ENCODE measurements at places on chromosomes 4 and X.

- no peak for DNase-seq
These were observed 12.2 kb downstream of the GK2 start for GRCh38 chr4:79395841-79396240.

DNA sequence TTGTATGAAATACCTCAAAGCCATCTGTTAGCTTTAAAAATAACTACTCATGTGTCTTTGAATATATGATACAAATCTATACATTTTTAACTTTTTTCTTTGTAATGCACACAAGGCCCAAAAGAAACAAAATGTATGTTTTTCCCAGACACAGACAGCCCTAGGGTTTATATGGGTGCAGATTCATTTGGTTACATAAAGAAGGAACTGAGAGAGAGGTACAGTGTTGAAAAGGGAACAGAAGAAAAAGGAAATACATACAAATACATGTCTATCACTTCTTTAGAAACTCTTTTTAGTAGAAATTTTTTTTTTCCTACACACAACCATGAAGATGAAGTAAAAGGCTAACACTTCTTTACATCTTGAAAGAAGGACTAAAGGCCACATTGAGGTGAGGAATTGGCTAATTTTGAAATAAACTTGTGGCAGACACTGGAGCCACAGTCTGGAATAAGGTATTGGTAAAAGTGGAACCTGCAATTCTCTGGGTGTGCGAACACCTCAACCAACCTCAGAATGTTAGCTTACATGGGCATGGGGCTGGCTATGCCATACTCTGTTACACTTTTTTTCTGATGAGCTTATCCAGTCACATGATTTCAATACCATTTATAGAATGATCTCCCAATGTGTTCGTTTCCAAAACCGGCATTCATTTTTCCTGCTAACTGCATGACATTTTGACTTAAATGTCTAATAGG, 67.9 kb downstream of the FAM47C start:
- DNase-seq, result no peak

DNA sequence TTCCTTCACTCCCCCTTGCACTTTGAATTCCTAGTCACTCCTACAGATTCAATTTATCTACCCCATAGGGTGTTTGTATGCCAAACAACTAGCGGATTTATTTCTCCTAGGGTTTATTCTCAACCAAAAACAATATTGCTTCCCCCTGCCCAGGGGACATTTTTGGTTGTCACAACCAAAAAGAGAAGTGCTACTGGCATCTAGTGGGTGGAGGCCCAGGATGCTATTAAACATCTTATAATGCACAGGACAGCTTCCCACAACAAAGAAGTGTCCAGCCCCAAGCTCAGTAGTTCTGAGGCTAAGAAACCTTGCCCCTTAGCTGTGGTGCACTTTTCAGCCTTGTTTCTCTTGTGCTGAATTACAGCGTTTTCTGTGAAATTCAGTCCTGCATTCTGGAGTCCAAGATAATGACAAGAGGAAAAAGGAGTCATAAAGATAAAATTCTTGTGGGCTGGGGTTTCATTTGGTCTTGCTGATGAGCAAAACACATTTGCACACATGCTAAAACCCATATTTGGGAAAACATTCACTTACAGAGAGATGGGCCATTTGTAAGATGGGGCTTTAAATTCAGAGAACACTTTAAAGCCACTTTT, 11.2 kb upstream of the SYTL4 start:
- no peak for DNase-seq

- peak; percentile 79 for DNase-seq
These were observed at the start of gene GALNT7 for GRCh38 chr4:173168396-173169177. Gene GALNT7 (plus strand): TSS chr4:173168811. CDS start chr4:173168836, 25 bp downstream.

- DNase-seq, result peak; percentile 4
These were observed 19.9 kb upstream of the PABPC5 start for GRCh38 chrX:91414713-91415112.

GRCh38 chr4:20474119-20474518, 222.4 kb downstream of the SLIT2 start:
- peak; percentile 11 for DNase-seq

DNA sequence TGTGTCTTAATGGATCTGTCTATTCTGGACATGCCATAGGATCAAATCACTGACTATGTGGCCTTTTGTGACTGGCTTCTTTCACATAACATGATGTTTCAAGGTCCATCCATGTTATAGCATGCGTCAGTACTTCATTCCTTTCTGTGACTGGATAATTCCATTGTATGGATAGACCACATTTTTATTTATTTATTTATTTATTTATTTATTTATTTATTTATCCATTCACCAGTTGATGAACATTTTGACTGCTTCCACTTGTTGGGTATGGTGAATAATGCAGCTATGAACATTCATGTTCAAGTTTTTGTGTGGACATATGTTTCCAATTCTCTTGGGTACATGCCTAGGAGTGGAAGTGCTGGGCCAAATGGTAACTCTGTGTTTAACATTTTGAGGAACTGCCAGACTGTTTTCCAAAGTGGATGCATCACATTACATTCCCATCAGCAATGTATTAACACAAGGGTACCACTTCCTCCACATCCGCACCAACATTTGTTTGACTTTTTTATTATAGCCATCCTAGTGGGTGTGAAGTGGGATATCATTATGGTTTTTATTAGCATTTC, 14.0 kb downstream of the RTL5 start:
- no peak for DNase-seq

DNA sequence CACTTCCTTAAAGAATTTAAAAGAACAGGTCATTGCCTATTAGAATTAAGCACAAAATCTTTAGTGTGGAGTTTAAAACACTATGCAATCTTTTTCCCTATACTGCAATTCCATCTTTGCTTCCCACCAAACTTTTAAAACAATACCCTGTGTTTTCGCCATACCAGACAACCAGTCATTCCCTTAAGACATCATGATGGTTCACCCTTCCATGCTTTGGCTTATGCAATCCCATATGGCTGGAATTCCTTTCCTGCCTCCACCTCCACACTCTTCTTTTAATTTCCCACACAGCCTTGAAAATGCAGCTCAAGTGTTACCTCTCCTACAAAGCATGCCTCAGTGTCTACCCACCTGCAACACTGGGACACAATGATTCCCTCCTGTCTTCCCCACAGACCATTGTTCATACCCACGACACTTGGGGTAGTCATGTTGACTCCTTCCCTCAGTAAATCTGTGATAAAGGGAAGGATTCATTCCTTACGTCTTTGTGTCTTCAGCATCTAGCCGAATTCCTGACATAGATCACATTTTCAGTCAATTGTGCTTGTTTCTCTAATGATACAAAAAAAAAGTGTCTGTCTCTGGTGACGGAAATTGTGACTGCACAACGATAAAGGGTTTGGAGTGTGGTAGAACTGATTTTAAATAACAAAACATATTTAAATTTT, 166.3 kb downstream of the FNIP2 start:
- no peak for DNase-seq

GRCh38 chrX:48703642-48704481, 7.3 kb downstream of the SUV39H1 start:
- peak; percentile 42 for DNase-seq

GRCh38 chrX:131577413-131577812, 33.5 kb downstream of the OR13H1 start:
- no peak for DNase-seq

DNA sequence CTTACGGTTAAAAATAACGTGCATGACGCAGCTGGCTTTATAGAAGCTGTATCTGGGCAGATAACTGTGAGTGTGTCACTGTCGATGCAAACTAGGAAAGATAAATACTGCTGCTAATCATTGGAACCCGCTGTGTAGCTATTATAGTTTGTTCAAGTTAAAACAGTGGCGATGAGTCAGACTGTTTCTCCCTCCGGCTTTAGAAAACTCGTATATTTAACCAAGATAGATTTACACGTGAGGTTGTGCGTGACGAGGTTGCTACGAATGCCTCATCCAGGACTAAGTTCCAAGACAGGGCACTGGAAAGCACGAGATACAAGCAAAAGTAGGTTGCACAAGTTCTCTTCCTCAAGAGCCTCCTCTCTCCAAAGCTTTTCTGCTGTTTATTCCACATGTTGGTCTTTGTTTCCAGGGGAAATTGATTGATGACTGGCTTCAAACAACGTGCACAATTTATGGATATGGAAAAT, 270.7 kb downstream of the FBXW7 start:
- peak; percentile 62 for DNase-seq

GRCh38 chr4:73984736-73985527, 3.1 kb downstream of the PPBP start:
- no peak for DNase-seq

DNA sequence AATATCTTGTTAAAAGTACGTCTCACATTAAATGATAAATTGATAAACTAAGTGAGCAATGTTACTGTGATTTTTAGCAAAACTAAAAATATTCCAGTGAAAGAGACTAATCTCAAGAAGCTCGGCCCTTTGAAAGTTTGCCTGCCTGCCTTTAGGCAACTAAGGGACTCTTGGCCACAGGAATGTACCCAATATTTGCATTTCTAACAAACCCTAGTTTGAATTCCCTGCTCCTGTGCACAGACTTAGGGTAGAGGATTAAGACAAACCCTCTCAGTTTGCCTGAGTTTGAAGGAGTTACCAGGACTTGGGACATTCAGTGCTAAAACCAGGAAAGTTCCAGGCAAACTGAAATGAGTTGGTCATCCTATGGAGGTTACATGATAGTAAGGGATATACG, 157.1 kb downstream of the SCFD2 start:
- no peak for DNase-seq

- DNase-seq, result no peak
These were observed 103.5 kb upstream of the BOD1L1 start for GRCh38 chr4:13731019-13731418.

GRCh38 chr4:148288448-148288847, 153.8 kb downstream of the NR3C2 start:
- no peak for DNase-seq

GRCh38 chr4:126364311-126364911, 1049.7 kb downstream of the FAT4 start:
- peak; percentile 2 for DNase-seq

DNA sequence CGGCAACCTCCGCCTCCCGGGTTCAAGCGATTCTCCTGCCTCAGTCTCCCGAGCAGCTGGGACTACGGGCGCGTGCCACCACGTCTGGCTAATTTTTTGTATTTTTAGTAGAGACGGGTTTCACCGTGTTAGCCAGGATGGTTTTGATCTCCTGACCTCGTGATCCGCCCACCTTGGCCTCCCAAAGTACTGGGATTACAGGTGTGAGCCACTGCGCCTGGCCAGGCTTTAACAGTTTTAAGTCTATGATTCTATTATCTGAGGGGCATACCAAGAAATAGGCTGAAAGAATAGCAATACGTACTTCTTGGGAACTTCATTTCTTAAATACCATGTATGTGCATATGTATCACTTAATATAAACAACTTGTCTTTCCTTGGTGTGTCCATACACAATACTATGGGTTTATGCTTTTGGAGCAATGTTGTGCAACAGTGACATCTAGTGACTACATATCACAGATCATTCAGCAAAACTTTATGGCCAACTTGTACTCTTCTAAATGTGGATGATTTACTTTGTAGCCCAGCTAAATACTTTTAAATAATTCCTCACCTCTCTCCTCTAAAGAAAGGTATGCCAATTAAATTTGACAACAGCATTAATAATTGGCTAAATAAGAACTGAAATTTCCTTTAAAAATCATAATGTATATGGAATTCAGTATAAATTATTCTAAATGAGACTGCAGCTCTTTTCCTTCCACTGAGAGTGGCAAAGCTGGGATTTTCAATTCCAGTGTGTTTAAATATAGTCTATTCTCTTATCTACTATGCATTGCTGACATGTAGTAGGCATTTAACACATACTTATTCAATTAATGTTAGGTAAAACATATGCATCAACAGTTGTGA, 10.4 kb downstream of the SLC9B1 start:
- DNase-seq, result peak; percentile 29
